ENCODE measurements at places on chromosomes 1 and 21.

DNA sequence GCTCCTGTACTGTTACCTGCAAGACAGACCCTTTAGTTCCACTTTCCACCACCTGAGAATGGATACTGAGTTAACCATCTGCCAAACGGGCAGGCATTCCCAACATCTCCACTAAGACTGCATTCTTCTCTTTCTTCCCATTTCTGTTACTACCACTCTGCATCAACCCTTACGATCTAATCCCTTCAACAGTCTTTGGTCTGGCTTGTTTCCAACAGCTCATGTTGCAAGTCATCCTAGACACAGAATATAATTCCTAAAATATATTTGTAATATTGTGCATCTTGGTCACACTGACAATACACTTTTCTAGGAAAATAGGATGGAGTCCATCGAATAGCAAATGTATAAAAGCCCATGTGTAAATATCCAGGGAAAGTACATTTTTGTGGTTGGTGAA lies 166.7 kb downstream of the SIPA1L2 start:
- no peak for DNase-seq

- no peak for DNase-seq
Observed at GRCh38 chr21:39330001-39330400, 16.6 kb upstream of the BRWD1 start.

GRCh38 chr1:91724231-91724630 lies 161.7 kb downstream of the TGFBR3 start:
- DNase-seq: no peak

DNA sequence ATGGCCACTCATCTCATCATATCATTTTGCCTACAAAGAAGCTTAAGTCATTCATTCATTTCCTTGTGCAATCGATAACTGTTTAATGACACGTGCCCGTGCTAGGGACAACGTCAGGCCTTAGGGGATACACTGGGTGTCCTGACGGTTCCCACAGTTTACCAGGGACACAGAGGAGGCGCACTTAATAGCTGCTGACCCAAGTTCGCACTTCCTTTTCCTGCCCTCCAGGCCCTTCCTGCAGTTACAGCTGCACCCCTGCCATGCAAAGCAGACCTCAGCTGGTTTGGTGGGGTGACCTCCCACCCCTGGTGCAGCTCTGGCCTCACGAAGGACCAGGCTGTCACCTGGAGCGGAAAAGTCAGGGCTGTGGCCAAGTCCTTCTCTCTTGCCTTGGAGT lies 4.2 kb downstream of the SPATA21 start:
- DNase-seq: no peak

DNA sequence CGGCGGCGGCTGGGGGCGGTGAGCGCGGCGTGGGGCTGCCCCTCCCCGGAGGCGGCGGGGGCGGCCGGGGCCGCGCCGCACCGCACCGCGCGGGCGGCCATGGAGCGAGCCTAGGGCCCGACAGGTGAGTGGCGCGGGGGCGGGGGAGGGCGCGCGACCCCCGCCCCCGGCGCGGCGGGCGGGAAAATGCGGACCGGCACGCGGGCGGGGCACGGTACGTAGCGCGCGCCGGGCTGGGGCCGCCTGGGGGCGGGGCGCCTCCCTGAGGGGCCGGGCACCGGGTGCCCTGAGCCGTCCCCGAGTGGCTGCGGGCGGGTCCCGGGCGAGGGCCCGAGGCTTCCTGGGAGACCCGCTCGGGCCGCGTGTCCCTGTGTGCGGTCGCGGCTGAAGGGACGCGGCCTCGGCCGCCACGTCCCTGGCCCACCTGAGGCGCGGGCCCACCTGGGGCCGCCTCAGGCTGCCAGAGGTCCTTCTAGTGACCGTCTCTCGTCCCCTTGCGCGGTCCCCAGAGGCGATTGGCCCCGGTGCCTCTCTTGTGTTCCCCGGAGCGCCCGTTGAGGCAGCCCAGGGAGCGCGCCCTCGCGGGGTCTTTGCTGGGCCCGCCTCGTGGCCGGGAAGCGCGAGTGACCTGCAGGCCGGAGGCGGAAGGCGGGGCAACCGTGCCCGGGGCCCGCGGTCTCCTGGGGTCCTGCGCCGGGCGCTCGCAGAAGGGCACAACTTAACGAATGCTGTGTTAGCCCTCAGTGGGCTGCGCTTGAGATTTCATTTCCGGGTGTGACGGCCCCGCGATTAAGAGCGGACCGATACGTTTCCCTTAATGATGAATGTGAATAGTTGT lies 500 bp downstream of the FAM20B start:
- DNase-seq: peak; percentile 30

GRCh38 chr1:106276871-106277270 lies 779.6 kb upstream of the PRMT6 start:
- DNase-seq: no peak

DNA sequence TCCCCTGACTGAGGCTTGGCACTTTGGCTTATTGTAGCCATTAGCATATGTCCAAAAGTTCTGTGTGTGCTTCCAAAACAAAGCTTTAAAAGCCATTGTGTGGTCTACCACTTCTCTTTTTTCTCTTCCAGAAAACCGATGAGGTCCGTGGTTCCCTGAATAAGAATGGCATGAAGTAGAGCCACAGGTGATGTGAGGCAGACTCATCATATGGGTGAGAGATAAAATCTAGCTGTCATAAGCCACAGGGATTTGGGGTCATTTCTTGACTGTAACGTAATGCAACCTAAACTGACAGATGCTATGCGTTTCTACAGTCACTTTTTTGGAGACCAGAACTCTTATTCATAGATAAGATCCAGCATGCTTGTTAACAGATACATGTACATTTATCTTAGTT lies 7.0 kb upstream of the GREM2 start:
- no peak for DNase-seq

DNA sequence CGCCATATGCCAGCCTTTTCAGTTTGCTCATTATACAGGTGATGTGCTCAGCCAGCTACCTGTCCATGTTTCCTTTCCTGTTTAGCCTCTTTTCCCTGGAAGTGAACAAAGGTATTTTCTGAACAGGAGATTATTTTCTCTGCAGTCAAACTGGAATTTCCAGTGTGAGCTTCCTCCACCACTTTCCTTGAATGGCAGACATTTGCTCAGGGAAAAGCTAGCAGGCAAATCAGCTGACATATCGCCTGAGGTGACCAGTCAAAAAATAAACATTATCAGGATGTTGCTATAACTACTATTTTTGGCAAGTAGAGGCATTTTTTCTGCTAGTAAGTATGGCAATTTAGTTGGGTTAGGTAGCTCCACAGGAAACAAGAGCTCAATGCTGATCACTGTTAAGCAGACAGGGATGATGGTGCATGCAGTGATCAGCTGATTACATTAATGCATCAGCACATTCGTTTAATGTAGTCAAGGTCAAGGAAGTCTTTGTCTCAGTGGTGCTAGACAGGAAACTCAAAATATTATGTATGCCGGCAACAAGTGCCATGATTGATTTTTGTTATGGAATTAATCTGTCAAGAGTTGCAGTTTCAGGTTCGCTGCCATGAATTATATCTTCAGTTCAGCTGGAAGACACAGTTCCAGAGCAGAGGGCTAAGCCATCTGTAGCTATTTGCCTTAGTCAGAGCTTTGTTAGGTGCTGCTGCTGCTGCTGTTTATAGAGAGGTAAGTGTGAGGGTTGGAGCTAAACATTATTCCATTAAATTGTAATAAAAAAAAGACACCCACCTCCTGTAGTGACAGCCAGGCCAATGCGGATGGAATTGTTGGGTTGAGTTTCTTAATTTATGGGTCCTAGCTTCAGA lies 179.7 kb upstream of the ST6GALNAC5 start:
- no peak for DNase-seq

All from stimulated activated CD8-positive, alpha-beta memory T cell treated with anti-CD3 and anti-CD28 coated beads, Interleukin-7, amount 100 ng/mL, for 1 hour (primary cell).